ENCODE measurements at places on chromosomes 12 and 14. TPM values are rescaled to one million over a fixed set of nuclear protein-coding genes. Genes with fewer than 3 reads are reported as not detected.

DNA sequence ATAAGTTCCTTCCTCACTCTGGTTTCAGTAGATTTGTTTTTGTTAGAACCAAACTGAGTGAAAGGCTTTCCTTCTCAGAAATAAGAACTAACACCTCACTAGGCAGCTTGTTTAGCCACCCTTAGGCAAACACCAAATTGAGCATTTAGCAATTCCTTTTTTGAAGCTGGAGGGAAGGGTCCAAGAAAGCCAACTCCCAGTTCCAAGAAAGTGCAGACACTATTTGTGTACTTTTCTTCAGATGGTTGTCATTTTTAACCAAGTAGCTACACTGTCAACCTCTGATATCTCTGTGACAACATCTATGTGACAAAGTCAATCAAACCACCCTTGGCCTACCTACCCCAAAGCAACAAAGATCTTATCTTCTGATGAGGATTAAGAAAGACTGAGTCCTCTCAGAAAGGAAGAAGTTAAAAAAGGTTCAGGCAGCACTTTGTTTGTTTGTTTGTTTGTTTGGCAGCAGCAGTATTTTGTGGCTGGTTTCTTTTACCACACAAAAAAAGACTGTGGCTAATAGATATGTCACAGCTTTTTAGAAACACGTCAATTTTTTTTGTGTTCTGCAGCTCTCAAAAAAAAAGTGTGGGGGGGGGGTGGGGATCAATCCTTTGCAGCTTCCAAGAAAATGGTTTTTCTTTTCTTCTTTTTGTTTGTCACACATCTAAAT lies 203.8 kb downstream of the CRADD start:
- DNase-seq = no peak

DCN gene
- total RNA-seq = 192 TPM

- DNase-seq = no peak
Observed at GRCh38 chr12:106760184-106760531, 14.3 kb upstream of the RIC8B start.

RNASE3 gene
- total RNA-seq = not detected

CCNK gene
- total RNA-seq = 14.0 TPM

DNA sequence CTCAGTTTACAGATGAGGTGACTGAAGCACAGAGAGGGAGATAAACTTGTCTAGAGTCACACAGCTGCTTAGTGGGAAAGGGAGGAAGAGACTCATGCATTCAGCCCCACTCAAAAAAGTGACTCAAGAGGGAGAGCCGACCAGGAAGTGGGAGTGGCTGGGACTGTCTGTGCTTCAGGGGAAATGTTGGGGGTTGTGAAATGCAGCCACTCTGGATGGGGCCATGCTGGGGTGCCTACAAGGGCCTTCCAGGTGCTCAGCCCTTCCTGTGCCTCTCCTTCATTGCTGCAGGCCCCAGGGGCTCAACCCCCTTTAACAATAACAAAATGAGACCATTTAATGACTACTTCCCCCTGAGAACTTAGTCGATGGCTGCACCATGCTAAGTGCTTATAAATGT lies 41.8 kb downstream of the CACNA1C start:
- DNase-seq = no peak

DNA sequence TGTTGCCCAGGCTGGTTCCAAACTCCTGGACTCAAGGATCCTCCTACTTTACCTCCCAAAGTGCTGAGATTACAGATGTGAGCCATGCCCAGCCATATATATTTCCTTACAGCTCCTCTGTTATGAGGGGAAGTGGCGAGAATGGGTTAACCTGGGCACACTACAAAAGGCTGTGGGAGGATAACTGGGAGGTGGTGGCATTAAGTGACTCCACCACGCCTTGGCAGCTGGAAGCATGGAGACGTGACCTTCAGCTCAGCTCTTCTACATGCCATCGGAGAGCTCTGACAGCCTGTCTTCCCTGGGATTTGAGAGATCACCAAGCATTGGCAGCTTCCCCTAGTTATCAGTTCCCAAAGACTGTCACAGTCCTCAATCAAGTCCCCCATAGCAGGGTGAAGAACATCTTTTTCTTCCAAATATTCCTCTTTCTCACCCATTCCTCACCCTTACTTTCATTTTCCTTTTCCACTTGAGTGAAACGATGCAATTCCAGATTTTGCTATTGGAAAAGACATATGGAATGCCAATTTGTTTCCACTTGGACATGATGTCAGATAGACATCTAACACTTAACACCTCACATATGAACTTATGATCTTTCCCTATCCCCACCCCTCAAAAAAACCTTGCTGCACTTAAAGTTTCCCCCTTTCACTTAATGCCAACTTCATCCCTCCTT lies 48.5 kb downstream of the PHLDA1 start:
- no peak for DNase-seq

DNA sequence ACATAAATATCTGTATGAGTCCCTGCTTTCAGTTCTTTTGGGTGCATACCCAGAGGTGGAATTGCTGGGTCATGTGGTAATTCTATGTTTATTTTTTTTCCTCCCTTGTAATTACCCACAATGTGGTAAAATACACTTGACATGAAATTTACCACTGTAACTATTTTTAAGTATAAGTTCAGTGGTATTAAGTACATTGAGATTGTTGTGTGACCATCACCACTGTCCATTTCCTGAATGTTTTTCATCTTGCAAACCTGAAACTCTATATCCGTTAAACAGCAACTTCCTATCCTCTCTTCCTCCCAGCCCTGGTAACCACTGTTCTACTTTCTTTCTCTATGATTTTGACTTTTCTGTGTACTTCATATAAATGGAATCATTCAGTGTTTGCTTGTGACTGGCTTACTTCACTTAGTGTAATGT lies 51.4 kb downstream of the BORCS5 start:
- DNase-seq = no peak

GRCh38 chr12:6852651-6853354 lies 853 bp downstream of the USP5 start:
- peak; percentile 52 for DNase-seq

TEP1 gene
- 9.0 TPM for total RNA-seq

Data from pancreas (tissue), 10 donors.